H9 (cell line): ENCODE measurements at places on chromosomes 1 and 21. TPM values are rescaled to one million over a fixed set of nuclear protein-coding genes. Genes with fewer than 3 reads are reported as not detected.

DNA sequence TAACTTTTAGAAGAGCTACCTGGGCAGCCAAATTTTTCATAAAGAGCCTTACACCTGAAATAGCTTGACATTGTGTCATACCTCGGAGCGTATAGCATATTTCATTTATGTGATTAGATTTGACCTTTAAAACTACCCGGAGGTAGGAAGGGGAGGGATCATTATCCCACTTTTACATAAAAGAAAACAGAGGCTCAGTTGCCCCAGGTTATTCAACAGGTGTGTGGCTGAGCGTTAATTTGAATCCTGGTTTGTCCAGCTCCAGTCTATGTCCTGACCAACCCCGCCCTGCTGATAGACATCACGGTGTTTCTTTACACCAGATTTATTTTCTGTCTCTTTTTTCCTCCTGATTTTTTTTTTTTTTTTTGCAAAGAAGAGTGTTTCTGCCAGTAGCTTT lies 39.7 kb downstream of the PBX1 start:
- no peak for DNase-seq

OXCT2 gene
- 3.7 and 4.3 TPM in 2 replicates for total RNA-seq

COL8A2 gene
- 1.5 TPM in 2 replicates for total RNA-seq

DNA sequence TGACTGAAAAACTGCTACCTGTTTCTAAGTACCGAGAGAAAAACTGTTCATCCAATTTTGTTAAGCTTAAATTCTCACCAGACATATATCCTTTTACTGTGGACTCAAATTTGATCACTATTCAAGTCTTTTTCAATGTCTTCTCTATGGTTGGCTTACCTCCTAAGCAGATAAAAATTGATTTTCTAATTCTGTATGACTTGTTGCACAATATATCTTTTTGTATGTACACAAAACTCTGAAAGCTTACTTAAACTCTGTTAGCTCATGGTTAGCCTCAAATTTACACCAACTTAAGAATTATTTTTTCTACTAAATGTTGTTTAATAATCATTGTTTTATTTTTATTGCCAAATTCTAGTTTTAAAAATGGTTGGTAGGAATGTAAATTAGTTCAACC lies 715.4 kb downstream of the LTN1 start:
- DNase-seq, result no peak

CLCA4 gene
- not detected in 2 replicates for total RNA-seq

DNA sequence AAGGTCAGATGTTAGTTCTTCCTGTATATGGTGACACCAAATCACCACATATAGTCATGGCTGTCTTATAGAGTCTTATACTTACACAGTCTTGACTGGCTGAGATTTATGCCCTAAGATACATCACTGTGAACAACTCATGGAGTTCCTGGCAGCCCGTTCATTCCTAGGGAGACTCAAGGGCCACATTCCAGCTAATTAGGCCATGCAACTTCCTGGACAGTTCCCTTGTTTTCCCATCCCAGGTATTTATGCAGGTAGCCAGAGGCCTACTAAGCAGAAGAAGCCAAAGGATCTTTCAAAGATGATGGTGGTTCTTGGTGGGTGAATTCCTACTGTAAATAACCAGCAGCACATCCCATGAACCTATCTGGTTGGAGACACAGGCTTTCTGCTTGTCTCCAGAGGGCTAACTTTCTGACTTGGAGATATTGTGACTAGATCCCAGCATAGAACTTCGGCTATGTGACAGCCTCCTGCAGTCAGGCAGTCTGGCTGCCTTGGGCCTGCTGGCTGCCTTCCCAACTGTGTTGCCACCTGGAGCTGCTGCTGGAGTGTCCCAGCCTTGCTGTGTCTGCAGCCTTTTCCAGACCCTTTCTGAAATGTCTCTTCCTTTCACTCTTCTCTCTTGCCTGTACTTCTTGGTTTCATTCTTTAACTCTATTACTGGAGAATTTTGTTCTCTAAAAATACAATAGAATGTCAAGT lies 283.8 kb downstream of the CACNA1E start:
- no peak for DNase-seq

DNA sequence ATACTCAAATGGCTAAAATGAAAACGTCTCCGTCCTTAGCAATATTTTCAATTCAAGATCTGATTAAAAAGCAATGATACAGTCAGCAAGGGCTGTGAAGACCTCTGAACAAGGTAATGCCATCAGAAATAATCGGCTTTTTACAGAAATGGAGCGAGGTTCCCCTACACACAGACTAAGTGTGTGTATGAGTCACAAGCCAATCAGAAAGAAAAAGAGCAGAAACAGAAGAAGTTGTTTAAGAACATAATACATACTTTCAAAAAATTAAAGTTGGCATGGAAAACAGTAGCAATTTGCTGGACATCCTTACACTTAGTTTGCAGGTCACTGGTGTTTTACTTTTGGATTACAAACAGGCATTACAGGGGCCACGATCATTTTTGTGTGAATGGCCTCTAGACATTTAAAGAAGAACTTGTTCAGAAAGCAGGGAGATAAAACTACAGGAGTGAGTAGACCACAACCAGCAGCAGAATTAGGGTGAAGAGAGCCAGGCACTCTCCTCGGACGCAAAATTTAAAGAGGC lies 350.0 kb upstream of the RUNX1 start:
- DNase-seq, result no peak

GRCh38 chr1:67677930-67678329 lies 7.1 kb upstream of the GADD45A start:
- no peak for DNase-seq

DNA sequence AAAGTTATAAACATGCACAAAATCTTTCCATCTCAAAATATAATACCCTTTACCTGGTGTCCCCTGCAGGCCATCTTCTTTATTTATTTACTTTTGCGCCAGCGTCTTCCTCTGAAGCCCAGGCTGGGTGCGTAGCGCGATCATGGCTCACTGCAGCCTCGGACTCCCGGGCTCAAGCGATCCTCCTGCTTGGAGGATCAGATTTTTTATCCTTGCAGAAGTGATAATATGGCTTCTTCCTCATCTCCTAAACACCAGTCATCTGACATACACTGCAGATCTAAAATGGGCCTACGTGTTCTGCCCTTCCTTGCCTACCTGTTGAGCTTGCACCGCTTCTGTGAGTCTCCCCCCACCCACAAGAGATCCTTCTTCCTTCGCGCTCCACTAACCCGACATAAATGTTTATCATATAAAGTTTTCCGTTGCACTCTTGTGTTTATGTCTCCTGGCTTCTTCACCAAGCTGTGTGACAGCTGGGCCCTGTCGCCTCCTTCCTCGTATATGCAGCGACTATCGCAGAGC lies 506 bp upstream of the SRP9 start:
- no peak for DNase-seq

DNA sequence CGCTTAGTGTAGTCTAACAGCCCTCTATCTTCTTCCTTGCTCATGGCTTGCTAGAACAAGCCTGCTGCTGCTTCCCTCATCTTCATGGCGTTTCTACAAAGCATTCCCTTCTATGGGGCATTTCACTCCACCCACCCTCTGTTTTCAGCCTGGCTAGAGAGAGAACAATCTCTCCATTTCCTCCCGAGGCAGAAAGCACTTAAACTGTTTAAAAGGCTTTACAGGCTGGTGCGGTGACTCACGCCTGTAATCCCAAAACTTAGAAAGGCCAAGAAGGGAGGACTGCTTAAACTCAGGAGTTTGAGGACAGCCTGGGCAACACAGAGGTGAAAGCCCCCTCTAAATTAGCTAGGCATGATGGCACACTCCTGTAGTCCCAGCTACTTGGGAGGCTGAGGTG lies 17.8 kb downstream of the ORC1 start:
- DNase-seq, result no peak

- peak; percentile 49 for DNase-seq
These were observed 5.8 kb downstream of the TCHH start for GRCh38 chr1:152109231-152109997.

DNA sequence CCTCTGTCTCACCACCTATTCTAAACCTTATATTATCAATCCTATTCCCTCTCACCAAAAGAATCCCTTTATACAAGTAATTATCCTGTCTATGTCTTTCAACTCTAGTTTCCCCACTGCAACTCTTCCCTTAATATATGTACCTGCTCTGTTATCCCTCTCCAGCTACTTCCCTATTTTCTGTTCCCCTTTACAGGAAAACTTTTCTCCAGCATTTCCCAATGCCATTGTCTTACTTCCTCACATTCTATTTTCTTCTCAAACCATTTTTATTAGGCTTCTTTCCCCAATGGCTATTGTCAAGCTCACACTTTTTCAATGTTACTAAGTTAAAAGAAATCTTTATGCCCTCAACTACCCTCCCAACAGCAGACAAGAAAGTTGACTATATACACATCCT lies 11.6 kb downstream of the DPYD start:
- DNase-seq, result no peak

TMEM222 gene
- 36.8 and 37.0 TPM in 2 replicates for total RNA-seq

- no peak for DNase-seq
These were observed 40.2 kb upstream of the FCER1A start for GRCh38 chr1:159261721-159262494.

GRCh38 chr1:171530676-171531075 lies 45.3 kb downstream of the PRRC2C start:
- DNase-seq, result no peak

GRCh38 chr21:27419153-27419552 lies 452.3 kb upstream of the ADAMTS5 start:
- DNase-seq, result no peak

GSTM1 gene
- 19.5 and 20.7 TPM in 2 replicates for total RNA-seq

GRCh38 chr1:174713796-174714195 lies 266.0 kb downstream of the GPR52 start:
- no peak for DNase-seq

- DNase-seq, result peak; percentile 72
These were observed 271.4 kb downstream of the FOXD2 start for GRCh38 chr1:47709019-47709871.

NTNG1 gene
- total RNA-seq, result 1.0 and 1.5 TPM in 2 replicates

CRNN gene
- not detected in 2 replicates for total RNA-seq

DNA sequence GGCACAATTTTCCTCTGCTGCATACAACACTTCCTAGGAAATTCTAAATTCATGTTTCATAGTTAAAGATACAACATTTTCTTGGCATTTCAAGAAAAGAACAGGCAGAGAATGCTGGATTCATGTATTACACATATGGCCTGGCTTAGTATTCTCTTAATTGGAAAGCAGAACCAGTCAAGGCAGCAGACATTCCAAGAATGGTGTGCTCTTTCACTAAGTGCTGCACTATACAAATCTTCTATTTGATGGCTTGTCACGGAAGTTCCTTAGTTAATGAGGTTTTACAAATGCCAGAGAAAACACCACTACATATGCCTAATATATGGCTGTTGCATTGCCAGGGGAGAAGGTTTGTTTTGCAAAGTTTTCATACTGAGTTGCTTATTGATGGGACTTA lies 80.8 kb upstream of the DYNLT5 start:
- DNase-seq, result no peak

DNA sequence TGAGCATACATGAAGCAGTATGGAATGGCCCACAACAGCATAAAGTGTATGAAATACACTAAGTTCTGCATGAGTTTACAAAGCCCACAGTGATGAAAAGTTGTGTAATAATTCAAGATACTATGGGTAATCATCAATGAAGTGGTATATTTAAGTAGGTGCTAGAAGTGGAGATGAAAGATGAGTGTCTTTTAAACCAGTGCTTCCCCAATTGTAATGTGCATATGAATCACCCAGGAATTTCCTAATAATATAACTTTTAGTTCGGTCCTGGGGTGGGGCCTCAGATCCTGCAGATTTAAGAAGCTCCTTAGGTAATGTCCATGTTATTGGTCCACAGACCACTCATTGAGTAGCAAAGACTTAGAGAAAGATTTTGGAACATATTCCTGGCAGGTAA lies 184.9 kb downstream of the DUSP10 start:
- DNase-seq, result no peak

RHD gene
- total RNA-seq, result 1.3 and 1.6 TPM in 2 replicates

SELL gene
- total RNA-seq, result not detected in 2 replicates

- no peak for DNase-seq
These were observed 49.0 kb downstream of the CLDN17 start for GRCh38 chr21:30117631-30118030.

- no peak for DNase-seq
These were observed 18.1 kb upstream of the COL18A1 start for GRCh38 chr21:45386728-45387371.

- no peak for DNase-seq
These were observed 22.4 kb upstream of the EXO1 start for GRCh38 chr1:241825581-241825980.

DNA sequence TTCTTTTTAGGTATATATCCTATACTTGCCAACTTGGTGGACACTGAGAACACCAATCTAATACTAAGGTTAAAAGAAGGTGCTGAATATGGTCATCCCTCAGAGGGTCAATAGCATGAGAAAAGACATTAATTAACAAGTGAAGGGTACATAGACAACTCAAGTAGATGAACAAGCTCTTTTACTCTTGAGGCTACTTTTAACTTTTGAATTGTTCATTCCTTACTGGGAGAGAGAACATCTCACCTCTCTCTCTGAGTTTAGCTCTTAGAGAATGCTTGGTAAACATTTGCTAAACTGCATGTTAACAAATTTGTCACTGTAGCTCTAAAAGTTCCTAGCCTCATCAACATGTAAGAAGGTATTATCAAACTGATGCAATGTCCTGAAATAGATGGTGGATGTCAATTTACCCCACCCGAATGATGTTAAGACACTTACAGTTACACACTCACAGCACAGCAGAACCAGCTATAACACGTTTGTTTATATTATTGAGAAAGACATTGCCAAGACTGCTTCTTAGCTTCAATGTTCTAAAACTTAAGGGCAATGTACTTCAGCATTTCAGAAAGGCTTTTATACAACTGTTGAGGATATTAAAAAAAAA lies 35.9 kb downstream of the HEATR1 start:
- no peak for DNase-seq

TMCO4 gene
- total RNA-seq, result 2.7 and 4.0 TPM in 2 replicates

DNA sequence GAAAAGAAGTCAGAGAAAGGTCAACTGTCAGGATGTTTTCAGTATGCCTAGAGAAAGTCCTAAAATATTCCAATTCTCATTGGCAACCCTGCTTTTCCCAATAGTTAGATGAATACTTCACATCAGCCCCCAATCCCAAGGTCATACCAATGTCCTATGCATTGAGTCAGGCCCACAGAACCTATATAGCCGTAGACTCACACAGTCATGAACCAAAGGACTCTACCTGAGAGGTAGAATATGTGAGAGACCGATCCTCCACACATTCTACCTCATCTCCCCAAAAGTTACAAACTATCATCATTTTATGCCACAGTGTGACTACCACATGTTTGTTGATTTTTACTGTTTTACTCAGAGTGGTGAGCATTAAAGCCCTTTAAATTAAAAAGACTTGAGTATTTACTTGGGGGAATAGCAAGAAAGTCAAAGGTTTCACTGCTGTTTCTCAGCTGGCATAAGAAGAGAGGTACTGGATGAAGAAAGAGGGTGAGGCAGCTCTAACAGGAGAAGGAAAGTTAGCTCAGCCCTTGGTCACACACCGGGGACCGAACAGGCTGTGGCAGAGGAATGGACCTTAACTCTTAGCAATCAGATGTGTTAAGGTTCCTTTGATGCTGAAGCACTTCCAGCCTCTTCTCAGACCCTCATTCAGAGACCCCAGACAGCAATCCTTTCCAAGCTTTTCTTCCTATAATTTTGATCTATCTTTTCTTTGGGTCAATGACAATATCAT lies 937 bp downstream of the CD48 start:
- DNase-seq, result no peak

- no peak for DNase-seq
These were observed 55.9 kb downstream of the GON4L start for GRCh38 chr1:155801149-155801548.
